Glutamatergic neuron (in vitro differentiated cells): ENCODE measurements at places on chromosomes 4 and X. TPM values are rescaled to one million over a fixed set of nuclear protein-coding genes. Genes with fewer than 3 reads are reported as not detected.

DNA sequence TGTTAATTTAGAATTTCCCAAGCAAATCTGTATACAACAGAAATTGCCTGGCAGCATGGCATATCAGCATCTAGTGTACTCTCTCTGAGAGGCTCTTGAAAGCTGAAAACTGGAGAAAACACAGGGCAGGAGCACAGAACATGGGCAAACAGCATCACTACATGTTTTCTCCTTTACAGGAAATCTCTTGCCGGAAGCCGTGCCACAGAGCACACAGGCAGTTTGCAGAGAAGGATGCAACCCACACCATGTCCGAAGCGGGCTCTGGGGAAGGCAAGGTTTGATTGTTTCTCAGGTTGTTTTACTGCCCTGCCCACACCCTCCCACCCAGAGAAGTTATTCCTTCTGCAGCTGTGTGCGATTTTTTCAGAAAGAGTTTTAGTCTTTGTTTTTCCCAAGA lies 41.1 kb upstream of the FAM9C start:
- no peak for DNase-seq

DNA sequence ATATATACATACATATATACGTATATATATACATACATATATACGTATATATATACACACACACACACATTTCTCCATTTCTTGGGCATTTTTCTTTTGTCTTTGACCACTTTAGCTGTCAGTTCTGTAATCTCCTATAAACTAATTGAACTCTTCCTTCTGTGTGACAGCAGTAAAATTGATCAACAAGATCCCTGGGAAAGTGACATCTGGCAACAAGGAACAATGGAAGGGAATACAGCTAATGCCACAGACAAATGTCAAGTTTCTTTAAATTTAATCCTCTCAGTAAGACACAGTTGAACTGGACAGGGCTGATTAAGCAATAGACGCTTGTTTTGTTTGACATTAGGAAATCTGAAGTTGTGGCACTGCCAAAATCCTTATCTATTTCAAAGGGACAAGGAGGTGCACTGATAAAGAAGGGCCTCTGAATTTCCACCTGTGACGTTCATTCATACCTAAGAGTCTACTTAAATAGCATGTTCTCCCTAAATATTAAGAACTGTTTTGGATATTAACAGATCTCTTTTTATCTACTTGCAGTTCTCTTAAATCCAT lies 126.9 kb downstream of the RNF150 start:
- DNase-seq: no peak

DNA sequence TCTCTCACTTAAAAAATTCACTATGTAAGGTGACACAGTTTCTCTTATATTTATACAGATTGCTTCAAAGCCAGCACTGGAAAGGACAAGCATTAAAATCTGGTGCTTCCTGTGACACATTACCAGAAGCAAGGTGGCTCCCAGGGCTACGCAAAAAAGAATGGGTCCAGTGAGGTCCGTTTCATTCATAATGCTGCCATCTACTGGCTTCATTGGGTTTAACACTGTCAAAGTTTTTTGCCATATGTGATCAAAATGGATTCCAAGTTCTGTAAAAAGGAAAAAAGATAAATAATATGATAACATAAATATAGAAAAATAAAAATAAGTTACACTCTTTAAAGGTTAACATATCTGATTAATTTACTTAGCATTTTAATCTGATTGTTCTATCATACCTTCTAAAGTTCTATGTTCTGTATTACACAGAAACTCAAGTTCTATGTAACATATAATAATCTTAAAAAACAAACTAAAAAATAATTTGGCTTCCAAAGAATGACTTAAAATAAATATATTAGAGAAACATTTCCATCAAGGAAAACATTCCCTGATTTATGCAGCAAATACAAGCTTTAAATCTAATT lies 22.1 kb downstream of the YIPF7 start:
- no peak for DNase-seq

GRCh38 chrX:119130911-119131310 lies 3.3 kb upstream of the KIAA1210 start:
- DNase-seq: no peak

- DNase-seq: no peak
These were observed 29.6 kb upstream of the CHRNA9 start for GRCh38 chr4:40305328-40306170.

Gene MAGEH1
- total RNA-seq: 29.8 TPM

Gene GPR119
- not detected for total RNA-seq
